ENCODE measurements at places on chromosomes 7 and 10.

GRCh38 chr7:25116621-25117020 is 8.4 kb downstream of the CYCS start:
- DNase-seq = no peak

- DNase-seq = no peak
Measured at GRCh38 chr7:141444961-141445360, 106.2 kb upstream of the AGK start.

GRCh38 chr7:73615886-73616285 is 8.4 kb downstream of the MLXIPL start:
- DNase-seq = no peak

- DNase-seq = no peak
Measured at GRCh38 chr7:2190531-2190930, 42.2 kb downstream of the MAD1L1 start.

DNA sequence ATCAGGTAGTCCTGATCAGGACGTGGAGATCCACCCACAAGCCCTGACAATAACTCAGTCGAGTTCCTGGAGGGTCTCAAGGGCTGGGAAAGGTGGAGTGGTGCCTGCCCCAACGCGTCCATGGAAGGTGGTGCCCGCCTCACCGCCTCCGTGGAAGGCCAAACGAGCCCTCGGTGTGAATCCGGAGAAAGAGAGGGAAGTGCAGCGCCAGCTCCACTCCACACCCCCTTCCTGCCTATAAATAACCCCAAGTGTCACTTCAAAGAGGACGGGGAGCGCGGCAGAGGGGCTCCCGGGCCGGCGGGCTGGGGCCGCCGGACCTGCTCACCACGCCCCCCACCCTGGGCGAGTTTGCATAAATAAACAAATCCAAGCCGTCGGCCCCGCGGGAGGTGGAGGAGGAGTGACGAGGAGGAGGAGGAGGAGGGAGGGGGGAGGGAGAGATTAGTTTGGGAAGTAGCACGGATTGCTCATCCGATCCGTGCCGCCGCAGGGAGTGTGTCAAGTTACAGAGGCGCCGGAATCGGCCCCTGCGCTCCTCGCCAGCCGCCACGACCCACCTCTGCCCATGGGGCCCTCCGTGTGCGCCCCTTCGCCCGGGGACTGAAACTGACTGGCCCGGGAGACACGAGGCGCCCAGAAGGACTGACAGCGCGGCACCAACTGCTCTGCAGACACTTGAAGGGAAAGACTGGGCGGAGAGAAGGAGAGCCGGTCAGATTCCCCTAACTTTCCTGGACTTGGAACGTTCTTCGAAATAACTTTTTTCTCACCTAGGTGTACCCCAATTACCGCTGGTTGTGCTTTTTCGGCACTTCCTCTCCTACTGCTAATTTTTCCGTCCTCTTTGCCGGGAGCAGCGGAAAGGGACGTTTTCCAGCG is at the start of gene COL13A1:
Gene COL13A1, plus strand, starts transcription at position 473 of the 882 bp plus-strand sequence. CDS start 518 bp downstream, outside the sequence.
- DNase-seq = no peak

- DNase-seq = no peak
Measured at GRCh38 chr10:6579183-6579903, 733 bp downstream of the PRKCQ start.

- DNase-seq = no peak
Measured at GRCh38 chr7:132836746-132837145, 245.1 kb downstream of the CHCHD3 start.

DNA sequence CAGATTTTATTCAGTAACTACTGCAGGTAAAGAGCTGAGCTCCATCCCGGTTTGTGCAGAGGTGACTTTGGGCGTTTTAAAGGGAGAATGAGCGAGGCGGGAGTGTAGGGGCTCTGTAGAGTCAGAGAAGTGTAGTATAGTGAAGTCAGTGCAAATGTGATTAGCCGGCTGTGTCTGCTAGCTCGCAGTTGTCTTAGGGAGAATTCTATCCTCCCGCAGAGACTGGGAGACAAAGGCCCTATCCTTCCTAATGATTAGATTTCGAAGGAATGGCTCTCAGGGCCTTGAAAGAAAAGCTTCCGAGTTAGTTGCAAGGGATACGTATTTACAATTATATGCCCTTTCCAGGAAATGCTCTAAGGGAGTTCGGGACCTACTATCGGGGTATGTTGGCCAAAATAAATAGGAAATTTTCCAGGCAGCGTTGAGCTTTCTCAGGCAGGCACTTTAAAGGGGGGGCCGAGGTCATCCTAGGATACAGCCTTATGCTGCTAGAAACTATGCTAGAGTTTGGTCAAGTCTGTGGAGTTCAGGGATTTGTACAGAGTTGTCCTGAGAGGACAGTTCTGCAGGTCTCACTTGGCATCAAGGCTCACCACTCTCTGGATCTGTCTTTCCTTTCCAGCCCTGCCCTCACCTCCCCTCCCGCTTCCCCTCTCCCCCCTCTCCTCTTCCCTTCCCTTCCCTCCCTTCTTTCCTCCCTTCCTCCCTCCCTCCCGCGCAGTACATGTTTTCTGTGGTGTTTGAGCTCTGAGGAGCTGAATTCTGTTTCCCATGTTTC is 825 bp downstream of the MRPL32 start:
- DNase-seq = no peak

GRCh38 chr10:88895250-88895649 is 15.2 kb downstream of the STAMBPL1 start:
- DNase-seq = no peak

GRCh38 chr7:87219545-87220025 is at the start of gene TMEM243:
TSS of gene TMEM243 (minus strand) at chr7:87219732. CDS start at chr7:87219503, 229 bp downstream.
- no peak for DNase-seq

DNA sequence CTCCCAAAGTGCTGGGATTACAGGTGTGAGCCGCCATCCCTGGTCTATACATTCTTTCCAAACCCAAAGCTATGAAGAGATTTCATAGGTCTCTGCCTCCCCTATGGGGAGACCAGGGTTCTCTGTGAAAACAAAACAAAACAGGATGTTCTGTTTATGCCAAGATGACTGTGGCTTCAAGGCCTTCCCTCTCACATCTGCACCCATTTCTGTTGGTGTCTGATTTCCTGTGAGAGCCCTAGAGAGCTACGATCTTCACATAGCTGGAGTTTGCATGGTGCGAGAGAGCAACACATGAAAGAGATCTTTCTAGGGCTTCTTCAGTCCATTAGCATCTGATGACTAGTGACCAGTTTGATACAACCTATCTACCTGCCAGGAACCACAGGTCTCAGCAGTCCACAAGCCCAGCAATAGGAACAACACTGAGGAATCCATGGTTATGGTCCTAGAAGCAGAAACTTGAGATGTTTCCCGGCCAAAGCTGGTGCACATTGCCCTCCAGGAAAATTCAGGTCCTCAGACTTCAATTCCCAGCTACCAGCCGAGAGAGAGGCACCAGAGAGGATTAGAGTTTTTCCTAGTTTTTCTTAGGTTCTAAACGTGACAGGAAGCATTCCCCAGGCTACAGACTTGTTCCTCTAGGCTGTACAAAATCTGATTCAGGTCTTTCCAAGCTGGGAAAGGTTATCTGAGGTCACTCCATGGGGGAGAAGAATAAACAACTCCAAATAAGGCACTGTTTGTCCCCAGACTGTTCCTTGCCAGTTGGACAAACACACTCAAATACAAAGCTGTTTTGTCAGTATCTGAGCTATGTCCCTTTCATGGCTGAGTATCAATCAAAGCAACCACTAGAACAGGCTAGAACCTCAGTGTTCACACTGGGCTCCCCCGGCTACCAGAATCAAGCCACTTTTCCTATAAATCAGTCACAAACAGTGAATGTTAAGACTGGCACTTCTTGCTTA is 259.7 kb downstream of the CALN1 start:
- DNase-seq = no peak

DNA sequence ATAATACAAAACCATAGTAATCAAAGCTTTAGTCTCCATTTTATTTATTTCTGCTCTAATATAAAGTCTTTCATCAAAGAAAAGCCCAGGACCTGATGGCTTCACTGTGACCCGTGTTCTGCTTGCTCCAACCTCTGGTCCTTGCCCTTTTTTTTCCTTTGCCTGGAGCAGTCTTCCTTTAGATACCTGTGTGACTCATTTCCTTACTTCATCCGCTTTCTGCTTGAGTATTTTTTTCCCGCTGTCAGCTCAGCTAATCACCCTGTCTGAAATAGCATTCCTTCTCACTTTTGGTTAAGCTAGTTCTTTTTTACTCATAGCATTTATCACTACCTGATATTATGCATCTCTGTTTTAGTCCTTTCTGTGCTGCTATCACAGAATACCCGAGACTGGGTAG is 194.8 kb downstream of the ABCA13 start:
- no peak for DNase-seq

- DNase-seq = no peak
Measured at GRCh38 chr10:91636892-91637291, 4.0 kb upstream of the PPP1R3C start.

GRCh38 chr7:81519886-81520285 is 250.0 kb downstream of the HGF start:
- DNase-seq = no peak

GRCh38 chr10:12782537-12782936 is 219.0 kb downstream of the CCDC3 start:
- no peak for DNase-seq

DNA sequence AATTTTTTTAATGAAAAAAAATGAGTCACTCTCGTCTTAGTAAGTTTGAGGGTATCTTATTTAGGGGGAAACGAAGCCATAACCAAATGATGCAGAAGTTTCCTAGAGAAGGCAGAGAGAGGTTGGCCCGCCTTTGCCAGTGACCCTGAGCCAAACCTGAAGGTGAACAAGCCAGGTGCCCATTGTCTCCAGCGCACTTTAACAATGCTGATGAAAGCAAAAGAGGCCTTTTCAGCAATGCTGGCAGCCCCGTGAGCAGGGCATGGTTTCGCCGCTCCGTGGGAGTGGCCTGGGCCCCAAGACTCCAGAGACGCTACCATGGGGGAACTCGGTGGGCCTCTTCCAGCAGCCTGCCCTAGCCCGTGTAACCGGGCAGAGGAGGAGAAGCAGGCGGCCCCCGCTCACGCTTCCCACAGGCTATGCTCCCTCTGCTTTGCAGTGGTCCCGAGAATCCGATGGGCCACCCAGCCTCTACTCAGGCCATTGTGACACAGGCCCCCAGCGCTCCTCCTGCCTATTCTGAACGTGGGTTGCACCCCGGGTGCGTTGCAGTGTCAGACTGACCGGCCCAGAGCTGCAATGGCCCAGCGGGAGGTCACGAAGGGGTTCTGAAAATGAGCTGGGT is 14.0 kb upstream of the UNCX start:
- DNase-seq = no peak

- no peak for DNase-seq
Measured at GRCh38 chr7:88307823-88308222, 1.1 kb upstream of the STEAP4 start.

DNA sequence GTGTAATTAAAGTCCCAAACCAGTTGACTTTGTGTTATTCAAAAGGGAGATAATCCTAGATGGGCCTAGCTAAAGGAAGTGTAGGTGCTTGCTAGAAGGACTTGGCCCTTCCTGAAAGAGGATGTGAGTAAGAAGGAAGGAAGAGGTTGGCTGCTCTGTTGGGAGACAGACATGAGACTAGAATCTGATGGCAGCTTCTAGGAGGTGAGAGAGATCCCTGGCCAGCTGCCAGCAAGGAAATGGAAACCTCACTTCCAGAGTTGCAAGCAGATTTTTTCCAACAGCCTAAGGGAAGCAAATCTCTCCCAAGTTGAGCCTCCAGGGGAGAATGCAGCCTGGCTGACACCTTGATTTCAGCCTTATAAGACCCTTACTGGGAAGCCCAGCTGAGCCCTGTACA is 368.4 kb upstream of the ZMIZ1 start:
- DNase-seq = no peak

DNA sequence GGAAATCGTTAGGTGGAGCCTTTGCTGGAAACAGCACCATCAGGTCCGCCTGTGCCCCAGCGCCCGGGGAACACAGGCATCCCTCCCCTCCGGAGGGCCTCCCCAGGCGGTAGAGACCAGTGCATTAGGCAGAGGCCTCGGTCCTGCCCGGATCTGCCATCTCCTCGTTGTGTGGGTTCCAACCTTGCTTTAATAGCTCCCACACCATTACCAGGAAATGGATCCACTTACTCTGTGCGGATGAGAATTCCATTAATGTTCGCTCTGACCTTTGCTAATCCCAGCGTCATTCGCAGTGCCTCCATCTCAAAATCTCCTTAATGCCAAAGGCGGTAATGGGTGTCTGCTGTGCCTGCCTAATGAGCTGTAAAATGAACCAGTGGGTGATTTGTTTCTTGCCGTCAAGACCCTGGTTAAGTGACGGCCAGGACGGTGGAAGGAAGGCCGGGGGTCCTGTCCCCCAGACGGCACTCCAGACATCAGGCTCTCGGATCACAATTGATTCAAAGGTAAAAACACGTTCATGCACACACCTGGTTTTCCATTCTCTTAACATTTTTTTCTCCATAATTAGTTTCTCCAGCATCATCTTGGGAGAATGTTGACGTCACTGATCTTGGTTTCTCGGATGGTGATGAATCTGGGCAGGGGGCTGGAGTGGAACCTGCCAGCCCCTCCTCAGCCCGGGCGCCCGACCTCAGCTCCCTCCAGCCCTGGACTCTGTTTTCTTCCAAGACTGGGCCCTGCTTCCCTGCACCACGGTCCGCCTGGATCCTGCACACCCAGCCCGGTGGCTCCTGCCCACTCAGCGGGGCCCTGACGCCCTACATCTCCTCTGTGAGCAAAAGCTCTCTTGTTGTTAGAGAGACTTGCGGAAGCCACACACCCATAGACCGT is 22.8 kb upstream of the FAM20C start:
- DNase-seq = no peak

- DNase-seq = no peak
Measured at GRCh38 chr10:123367195-123367594, 213.0 kb downstream of the BUB3 start.

DNA sequence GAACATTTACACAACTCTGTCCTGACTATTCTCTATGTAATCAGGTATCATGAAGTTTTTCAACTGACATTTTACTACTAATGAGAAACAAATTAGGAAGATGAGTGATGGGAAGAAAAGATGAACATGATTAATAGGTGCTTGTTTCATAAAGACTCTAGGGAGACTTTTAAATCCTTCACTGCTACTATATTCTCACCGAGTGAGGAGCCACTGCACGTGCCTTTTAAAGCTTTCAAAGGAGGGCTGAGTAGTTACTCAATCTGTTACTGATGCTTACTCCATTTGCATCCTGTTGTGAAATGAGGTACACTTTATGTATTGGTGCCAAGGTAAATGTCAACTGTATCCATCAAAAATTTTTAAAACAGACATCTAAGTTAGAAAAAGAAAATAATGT is 1.3 kb upstream of the COMMD3 start:
- no peak for DNase-seq

DNA sequence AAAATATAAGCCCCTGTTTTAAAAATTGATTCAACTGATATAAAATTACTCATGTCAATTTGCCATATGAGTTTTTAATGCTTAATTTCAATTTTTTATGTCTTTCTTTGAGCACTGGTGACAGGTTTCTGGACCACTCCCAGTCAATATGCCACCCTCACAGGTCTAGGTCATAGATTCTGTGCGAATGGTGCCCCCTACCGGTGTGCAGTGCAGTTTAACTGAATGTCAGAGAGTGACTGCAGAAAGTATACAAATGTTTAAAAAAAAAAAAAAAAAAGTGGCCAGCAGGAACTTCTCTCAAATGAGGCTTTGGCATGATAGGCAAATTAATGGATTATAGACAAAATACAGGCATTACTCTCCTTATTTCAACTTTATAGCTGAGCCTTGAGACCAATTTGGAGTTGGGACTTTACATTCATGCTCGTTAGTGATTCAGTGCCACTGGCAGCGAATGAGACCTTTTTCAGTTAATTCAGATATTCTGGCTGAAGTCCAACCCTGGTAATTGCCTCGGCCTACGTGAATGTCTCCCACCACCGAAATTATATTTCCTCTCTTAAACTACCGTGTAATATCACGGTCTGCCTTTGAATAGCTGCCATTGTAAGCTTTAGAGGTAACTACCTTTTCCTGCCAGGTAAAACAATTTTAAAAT is 427.6 kb downstream of the PHTF2 start:
- DNase-seq = peak; percentile 77

- no peak for DNase-seq
Measured at GRCh38 chr7:121343302-121343701, 14.5 kb downstream of the WNT16 start.

Measured in NCI-H2081 treated with DMSO at 0.1 percent for 48 hours (cell line).